ENCODE measurements at places on chromosomes 2 and 18.

DNA sequence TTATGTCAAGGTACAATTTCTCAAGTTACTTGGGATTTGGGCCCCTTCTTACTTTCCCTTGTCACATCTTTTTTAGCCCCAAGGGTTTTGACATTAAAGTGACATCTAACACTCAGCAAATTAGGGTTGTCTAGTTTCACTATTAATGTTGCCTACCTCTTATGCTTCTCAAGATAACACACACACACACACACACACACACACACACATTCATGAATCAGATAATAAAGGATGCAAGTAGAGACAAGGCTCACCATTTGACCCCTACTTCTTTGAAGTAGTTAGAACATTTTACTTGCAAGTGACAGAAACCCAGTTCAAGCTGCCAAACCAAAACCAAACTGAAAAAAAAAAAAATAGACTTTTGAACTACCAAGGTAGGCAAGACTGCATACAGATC is 138.8 kb downstream of the TRIB2 start:
- no peak for DNase-seq

DNA sequence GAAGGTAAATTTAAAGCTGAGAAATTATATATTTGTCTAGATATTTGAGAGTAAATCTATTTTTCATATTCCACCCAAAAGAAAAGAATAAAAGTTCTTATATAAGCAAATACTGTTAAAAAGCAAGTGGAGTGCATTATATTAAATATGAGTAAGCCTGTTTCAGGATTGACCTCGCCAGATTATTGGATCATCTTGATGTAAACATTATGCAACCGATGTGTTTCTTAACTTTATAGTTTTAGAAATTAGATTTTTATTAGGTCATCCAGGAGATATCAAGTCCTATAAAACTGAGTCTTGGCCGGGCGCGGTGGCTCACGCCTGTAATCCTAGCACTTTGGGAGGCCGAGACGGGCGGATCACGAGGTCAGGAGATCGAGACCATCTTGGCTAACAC is 100.3 kb upstream of the MSTN start:
- no peak for DNase-seq

GRCh38 chr18:43277164-43277600 is at the start of gene SYT4:
TSS of gene SYT4 (minus strand) at chr18:43277490. CDS start at chr18:43277281, 209 bp downstream.
- DNase-seq = no peak

DNA sequence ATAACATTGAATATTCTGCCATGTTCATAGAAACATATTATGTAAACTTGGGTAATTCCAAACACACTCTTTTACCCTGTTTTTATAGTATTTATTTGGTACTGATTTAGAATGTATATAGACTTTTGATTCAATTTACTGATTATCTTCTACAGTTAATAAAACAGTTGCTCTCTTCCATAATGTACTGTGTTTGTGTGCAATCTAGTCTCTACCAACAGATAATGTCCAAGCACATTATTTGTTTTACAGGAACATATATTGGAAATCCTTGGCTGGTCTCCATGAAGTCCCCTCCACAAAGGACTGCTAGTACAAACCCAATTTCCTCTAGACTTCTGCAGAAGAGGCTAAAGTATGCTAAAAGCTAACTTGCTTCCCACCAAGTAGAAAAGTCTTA is 386.6 kb downstream of the RND3 start:
- DNase-seq = no peak

GRCh38 chr18:44761812-44762211 is 81.1 kb downstream of the SETBP1 start:
- DNase-seq = no peak

Data from stimulated activated CD8-positive, alpha-beta memory T cell treated with anti-CD3 and anti-CD28 coated beads, Interleukin-4, amount 100 ng/mL, for 1 hour (primary cell).